Non-pigmented ciliary epithelial cell (primary cell): ENCODE measurements at places on chromosomes 16 and 17.

GRCh38 chr17:77144227-77144626 lies 3.5 kb downstream of the SEC14L1 start:
- no peak for DNase-seq

- DNase-seq: no peak
These were observed 33.3 kb upstream of the C16orf82 start for GRCh38 chr16:27033281-27033979.

DNA sequence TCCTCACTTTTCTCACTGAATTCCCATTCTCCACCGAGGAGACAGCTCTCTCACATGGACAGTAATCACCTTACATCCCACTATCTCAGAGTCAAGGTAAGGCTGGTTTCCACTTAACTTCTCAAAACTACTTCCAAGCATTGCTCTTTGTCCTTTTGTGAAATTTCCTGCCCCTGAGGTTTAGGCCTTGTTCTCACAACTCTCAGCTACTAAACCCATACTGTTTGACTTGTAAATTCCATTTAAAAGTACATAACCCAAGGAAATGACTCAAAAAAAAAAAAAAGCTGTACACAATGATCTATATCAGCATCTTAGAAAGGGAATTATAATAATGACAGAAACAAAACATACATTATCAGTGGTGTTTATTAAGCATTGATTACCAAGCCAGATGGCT lies 8.8 kb downstream of the CDC27 start:
- no peak for DNase-seq

GRCh38 chr17:62618647-62619416 lies 8.6 kb upstream of the MRC2 start:
- no peak for DNase-seq

GRCh38 chr17:33519692-33520091 lies 226.6 kb upstream of the ASIC2 start:
- DNase-seq: no peak

DNA sequence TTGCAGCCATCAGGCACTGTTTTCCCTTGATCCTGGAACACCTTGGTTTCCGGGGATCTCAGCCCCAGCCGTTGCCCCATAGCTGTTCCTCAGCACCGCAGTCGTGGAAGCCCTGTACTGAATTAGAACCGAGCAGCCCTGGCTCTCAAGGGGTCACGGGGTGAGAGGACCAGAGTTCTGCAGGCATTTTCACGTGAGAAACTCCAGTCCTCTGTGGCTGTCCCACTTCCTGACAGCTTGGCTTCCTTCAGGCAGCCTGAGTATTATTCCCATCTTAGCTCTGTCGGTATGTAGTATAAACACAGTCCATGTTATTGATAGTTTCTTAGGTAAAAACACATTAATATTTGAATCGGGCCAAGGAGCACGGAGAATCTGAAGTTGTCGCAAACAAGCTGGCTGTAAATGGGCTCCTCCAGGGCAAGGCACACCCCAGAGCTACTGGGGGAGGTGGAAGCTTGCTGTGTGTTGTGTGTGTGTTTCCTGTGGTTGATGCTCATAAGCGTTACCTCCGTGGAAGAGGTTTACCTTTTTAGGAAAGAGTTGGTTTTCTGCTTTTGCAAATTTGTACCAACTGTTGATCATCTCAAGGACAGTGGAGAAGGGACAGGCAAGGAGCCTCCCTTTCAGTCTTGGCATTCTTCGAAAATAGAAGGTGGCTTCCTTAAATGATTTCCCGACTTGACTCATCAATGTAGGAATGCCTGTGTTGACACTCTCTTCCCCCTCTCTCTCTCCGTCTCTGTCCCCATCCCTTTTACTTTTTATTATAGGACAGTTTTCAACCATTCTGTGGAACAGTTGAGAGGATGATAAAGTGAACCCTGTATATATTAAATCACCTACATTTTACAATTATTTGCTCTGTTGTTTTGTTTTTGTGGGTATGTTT lies 208.9 kb upstream of the CHMP6 start:
- no peak for DNase-seq

DNA sequence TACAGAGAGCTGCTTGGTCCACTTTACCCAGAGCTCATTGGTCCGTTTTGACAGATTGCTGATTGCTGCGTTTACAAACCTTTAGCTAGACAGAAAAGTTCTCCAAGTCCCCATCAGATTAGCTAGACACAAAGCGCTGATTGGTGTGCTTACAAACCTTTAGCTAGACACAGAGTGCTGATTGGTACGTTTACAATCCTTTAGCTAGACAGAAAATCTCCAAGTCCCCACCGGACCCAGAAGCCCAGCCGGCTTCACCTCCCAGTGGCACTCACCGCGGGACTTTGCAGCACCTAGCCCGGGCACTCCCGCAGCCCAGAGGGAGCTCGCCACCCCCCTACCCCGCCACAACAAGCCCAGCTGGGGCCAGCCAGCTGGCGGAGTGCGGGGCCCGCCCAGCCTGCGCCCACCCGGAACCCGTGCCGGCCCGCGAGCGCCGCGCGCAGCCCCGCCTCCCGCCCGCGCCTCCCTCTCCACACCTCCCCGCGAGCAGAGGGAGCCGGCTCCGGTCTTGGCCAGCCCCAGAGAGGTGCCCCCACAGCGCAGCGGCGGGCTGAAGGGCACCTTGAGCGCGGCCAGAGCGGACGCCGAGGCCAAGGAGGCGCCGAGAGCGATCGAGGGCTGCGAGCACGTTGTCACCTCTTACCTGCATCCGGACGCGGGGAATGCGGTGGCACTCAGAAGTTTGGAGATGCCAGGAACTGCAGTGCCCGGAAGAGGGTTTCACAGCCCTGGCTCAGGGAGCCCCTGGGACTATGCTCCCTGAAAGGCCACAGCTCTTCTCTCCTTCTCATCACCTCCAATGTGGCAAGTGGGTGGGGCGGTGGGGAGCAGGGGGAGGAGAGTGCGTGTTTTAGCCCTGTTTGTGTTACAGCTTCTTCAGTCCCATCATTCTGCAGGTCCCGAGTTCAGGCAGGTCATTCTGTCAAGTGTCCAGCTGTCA lies 1504.5 kb downstream of the CDH11 start:
- no peak for DNase-seq
